MM.1S (cell line): ENCODE measurements at places on chromosomes 11 and 22.

- H3K4me1 ChIP-seq = peaks cover 13% of the 10 kb centered on the region; the same call in 1 of the 2 replicates
- no peaks in the 10 kb centered on the region; the same call in 1 of the 2 replicates for H3K27me3 ChIP-seq
- peak within 1 kb of the TSS; percentile 75 for H3K27ac ChIP-seq
- DNase-seq = peak; percentile 93
- H3K36me3 ChIP-seq = no peaks in the 10 kb centered on the region
These were observed at the start of gene MFNG for GRCh38 chr22:37486224-37486845. Gene MFNG (minus strand): TSS chr22:37486384. CDS start chr22:37486177, 207 bp downstream.

GRCh38 chr11:98101329-98101728 is 919.4 kb upstream of the CNTN5 start:
- no peak overlapping the region for H3K27ac ChIP-seq
- H3K36me3 ChIP-seq = no peaks in the 10 kb centered on the region
- no peaks in the 10 kb centered on the region for H3K4me1 ChIP-seq

- H3K27ac ChIP-seq = no peak overlapping the region
- H3K27me3 ChIP-seq = no peaks in the 10 kb centered on the region
- no peaks in the 10 kb centered on the region for H3K4me1 ChIP-seq
These were observed 13.5 kb downstream of the SMC1B start for GRCh38 chr22:45399712-45400445.

DNA sequence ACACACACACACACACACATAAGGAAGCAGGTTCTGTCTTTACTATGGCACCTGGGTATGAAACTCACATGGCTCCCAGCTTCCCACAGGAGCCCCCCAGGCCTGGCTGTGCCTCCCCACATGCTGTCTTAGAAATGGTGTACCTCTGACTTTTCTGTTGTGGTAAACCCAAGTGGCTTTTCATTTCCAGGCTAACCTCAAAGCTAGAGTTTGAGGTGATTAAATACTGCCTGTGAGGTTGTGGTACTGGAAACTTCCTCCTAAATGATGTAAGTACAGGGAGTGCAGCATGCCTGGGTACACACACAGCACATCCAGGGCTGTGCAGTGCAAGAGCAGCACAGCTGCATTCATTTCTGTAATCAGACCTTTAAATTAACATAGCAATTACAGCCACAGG is 34.4 kb downstream of the ME3 start:
- no peaks in the 10 kb centered on the region for H3K27me3 ChIP-seq
- DNase-seq = no peak
- H3K36me3 ChIP-seq = no peaks in the 10 kb centered on the region
- no peak overlapping the region for H3K27ac ChIP-seq
- no peaks in the 10 kb centered on the region for H3K4me1 ChIP-seq

DNA sequence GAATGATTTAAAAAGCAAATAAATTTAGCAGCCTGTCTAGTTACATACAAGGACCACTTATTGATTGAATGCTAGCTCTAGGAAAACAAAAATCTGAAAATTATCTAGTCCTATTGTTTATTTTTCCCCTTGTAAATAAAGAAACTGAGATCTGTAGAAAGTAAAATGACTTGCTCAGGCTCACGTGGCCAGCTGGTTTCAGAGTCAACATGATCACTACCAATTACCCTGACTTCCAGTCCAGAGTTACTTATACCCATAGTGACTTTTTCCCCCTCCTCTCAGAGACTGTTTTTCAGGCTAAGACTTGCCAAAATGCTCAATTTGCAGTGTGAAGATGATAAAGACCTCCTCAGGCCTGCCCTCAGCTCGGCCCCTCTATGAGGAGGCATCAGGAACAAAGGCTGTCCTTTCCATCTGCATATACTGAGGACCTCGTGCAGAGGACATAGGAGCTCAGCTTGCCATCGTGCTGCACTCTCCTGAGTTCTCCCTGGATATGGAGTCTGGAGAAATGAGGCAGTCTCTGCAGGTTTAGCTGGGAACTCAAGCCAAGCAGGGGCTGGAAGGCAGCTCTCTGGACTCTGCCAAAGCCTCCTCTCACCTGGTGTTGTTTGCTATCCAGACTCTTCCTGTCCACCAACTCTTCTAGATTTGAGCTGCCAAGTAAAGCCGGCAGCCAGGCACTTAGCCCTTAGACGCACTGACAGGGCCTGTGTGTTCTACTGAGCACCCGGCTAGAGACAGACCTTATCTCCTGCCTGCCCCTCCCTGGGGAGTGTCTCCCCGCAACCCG is 883.3 kb downstream of the NTM start:
- H3K27me3 ChIP-seq = no peaks in the 10 kb centered on the region
- H3K27ac ChIP-seq = no peak overlapping the region

DNA sequence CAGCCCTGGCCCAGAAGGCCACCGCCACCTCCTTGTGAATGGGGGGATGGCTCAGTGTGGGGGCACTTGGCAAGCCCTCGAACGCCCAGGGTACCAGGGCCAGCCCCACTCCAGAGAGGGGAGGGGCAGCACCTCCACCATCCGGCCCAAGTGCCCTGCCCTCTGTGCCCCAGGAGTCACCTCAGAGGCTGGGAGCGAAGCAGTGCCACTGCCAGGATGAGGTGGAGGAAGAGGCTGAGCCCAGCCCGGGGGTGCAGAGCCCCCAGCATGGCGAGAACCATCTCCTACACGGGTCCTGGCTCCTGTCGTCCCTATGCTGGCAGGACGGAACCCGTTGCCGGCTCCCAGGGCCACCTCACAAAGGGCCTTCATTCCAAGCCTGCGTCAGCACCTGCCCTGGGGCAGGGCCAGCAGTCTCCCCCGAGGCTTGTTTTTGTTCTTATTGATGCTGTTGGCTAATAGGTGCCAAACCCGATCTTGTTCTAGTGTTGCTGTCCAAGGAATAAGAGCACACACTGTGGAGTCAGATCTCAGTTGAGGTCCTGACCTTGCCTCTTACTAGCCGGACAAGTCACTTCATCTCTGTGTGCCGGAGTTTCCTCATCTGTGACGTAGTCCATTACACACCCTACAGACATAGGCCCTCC is at the start of gene FREY1:
TSS of gene FREY1 (minus strand) at position 307 of the 647 bp plus-strand sequence. CDS start at position 281, 26 bp downstream.
- no peaks in the 10 kb centered on the region for H3K36me3 ChIP-seq
- no peak within 1 kb of the TSS for H3K27ac ChIP-seq
- no peaks in the 10 kb centered on the region for H3K4me1 ChIP-seq
- no peak within 1 kb of the TSS for H3K4me3 ChIP-seq
- DNase-seq = no peak
- peaks cover 9% of the 10 kb centered on the region; the same call in 1 of the 2 replicates for H3K27me3 ChIP-seq

GRCh38 chr11:44450295-44450932 is 115.0 kb upstream of the CD82 start:
- no peaks in the 10 kb centered on the region for H3K27me3 ChIP-seq
- no peaks in the 10 kb centered on the region for H3K36me3 ChIP-seq
- no peak for DNase-seq
- H3K4me3 ChIP-seq = no peak overlapping the region
- no peaks in the 10 kb centered on the region for H3K4me1 ChIP-seq

DNA sequence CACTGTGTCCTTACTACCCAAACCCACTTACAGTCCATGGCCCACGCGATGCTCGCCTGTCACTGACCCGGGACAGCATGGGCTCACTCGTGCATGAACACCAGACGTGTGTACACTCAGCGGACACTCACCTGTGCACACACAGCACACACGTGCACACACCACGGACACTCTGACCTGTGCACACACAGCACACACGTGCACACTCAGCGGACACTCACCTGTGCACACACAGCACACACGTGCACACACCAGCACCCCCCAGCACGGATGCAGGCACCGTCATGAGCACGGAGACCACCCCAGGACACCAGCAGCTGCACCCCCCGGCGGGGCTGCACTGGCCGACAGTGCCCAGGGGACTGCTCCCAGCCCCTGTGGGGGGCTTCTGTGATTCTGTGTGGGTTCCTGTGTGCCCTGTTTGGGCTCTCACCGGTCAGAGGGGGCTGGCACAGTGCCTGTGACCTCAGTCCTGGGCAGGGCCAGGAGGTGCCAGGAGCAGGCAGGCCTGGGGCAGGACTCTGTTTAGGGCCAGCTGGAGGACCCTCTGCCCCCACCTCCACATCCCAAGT is 20.2 kb downstream of the CRELD2 start:
- no peaks in the 10 kb centered on the region for H3K27me3 ChIP-seq
- peaks cover 13% of the 10 kb centered on the region for H3K4me1 ChIP-seq
- H3K27ac ChIP-seq = no peak overlapping the region
- H3K36me3 ChIP-seq = no peaks in the 10 kb centered on the region
- no peak overlapping the region for H3K4me3 ChIP-seq
